ENCODE measurements at places on chromosomes 1 and 21.

DNA sequence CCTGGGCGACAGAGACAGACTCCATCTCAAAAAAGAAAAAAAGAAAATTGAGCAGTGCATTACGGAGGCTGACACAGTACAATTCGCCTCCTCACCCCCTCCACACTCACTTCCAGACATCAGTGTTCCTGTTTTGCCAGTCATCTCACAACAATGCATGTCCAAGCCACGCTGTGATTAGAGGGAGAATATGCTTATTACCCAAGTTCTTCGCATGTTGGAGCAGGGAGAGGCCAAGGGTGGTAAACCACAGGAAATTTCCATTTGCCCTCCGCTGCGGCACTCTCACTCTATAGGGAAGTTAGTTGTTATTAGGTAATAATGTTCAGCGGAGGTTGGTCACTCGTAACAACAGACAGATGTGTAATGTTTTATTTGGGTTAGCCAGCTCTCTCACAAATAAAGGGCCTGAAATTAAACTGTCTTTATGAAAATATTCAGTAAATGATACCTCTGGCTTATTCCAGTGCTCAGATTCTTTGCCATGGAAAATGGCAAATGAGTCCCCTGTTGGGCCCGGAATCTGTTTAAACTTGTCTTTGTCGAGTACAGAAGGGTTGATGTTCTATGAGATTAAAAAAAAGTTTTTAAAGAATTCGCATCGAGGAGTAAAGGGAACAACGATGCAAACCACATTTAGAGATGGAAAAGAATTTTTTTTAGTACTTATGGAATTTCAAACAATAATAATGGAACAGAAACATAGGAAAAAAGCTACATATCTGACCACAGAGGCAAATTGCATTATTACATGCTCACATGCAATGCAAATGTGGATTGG, 33.1 kb downstream of the KCNJ15 start:
- no peak for DNase-seq

GRCh38 chr1:100423832-100424337, 71.6 kb downstream of the CDC14A start:
- no peak for DNase-seq

- no peak for DNase-seq
Observed at GRCh38 chr21:25528515-25528914, 78.8 kb downstream of the MRPL39 start.

GRCh38 chr1:160370561-160371345, 3.9 kb downstream of the NHLH1 start:
- no peak for DNase-seq

- DNase-seq, result no peak
Observed at GRCh38 chr1:27042670-27043069, 30.0 kb upstream of the TENT5B start.

GRCh38 chr1:26130695-26131094, 19.1 kb downstream of the PDIK1L start:
- DNase-seq, result no peak

- no peak for DNase-seq
Observed at GRCh38 chr1:46369542-46370213, 24.4 kb upstream of the FAAH start.

GRCh38 chr1:7253118-7253480, 467.8 kb downstream of the CAMTA1 start:
- no peak for DNase-seq

DNA sequence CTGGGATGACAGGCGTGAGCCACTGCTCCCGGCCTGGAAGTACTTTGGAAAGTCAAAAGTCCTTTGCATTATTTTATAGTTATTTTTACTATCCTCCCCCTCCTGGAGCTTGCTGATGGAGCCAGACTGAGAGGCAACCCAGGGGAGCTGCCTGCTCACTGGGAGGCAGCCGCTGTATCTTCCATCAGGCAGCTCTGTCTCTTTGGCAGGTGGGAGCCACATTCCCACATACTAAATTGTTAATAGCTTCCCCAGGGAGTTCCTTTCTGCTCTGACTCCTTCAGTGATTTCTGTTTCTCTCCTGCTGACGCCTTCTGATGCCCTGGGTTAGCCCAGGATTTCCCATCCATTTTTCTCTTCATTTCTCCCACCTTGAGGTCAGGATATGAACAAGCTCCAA, 4.9 kb upstream of the OPRD1 start:
- no peak for DNase-seq

- no peak for DNase-seq
Observed at GRCh38 chr1:234918181-234918841, 210.3 kb downstream of the TOMM20 start.

- DNase-seq, result no peak
Observed at GRCh38 chr21:43323244-43324005, 103.5 kb downstream of the SIK1 start.

DNA sequence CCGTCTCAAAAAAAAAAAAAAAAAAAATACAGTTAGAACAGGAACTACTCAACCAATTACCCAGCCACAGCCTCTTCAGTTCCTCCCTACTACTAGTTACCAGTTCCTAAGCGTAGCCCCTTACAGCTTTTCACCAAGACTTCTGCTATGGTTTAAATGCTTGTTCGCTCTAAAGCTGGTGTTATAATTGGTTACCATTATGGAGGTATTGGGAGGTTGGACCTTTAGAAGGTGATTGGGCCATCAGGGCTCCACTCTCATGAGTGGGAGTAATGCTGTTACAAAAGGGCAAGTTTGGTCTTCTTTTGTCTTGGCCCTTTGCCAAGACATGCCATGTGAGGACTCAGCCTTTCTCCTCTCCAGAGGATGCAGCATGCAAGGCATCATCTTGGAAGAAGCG, 3.0 kb upstream of the SMPDL3B start:
- no peak for DNase-seq

DNA sequence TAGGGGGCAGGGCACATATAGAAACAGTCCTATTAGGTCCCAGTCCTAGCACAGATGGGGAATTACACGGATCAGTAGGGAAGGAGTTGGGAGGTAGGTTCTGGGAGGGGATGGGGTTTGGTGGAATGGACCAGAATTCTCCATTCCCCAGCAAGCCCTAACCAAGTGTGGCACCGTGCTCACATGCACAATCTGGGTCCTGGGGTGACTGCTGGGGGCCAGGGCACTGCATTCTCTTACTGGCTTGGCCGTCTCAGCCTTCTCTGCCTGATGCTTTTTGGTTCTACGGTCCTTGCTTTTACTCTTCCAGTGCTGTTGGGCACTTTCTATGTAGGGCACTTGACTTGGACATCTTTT, 53.9 kb downstream of the NENF start:
- no peak for DNase-seq

- DNase-seq, result no peak
Observed at GRCh38 chr1:33086384-33086850, 5.5 kb downstream of the AZIN2 start.

DNA sequence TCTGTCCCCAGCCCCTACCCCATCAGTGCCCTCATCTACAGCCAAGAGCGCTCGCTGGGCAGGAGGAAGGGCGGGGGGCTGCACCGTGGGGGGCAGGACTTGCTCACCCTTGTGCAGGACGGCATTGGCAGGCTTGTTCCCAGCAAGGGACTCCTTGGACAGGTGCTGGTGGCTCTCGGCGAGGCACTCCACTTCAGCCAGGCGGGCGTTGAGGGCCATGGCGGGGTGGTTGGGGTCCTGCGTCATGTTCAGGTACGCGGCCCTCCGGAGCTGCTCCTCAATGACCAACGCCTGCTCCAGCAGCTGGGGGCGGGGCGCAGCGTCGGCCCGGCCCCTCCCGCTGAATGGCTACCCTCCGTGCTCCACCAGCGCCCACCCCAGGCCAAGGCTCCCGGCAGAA, 64.0 kb downstream of the KCNAB2 start:
- no peak for DNase-seq

DNA sequence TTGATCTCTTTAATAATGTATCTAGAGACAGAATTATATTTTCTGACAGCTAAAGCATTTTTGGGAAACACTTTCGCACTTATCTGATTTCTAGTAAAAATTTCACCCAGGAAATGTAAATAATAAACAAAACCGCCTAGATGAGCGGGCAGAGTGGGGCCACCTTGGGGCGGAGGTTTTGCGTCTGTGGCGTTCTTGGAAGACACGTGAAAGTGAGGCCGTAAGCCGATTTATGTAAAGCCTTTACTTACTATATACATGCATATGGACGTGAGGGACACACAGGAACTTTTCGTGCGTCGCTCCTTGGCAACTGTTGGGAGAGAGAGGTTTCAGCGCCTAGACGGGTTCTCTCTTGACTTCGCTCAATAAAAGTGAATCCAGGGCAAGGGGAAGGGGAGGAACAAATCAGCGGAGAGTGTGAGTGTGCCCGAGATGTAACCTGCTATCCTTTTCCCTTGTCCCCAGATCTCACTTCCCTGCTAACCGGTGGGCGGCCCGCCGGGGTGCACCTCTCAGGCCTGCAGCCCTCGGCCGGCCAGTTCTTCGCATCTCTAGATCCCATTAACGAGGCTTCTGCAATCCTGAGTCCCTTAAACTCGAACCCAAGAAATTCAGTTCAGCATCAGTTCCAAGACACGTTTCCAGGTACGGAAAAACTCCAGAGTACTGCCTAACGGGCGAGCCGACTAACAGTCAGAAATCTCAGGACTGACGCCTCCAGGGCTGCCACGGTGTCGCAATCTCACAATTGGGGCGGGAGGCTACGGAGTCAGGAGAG, 1.7 kb downstream of the HLX start:
- DNase-seq, result no peak

DNA sequence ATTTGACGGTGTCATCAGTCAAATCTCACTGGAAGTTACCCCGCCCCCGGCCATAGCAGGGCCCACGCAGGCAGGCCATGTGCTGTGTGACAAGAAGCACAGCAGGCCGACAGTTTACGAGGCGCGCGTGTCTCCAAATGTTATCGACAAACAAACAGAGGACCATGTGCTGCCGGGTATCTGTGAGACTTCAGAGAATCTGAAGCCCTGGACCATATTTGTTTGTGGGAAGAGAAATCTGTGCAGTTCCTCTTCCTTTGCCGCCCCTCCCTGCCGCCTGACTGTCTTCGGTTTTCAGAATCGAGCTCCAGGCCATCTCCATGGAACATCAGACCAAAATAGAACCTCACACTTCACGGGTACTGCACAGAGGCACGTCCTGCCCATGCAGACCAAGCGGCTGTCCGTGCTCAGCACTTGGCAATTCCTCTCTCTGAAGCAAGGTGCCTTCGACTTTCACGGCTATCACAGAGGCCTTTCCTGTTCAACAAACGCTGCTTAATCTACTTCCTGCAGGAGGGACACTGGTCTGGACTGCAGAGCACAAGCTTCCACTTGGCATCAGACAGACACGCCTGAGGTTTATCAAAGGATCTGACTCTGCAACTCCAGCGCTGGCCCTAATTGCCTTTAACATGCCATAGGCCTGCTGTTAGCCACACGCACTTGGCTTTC, 135.7 kb upstream of the KRTAP19-8 start:
- peak; percentile 40 for DNase-seq

All from T-helper 22 cell (primary cell).